ENCODE measurements at places on chromosomes 6 and 20. TPM values are rescaled to one million over a fixed set of nuclear protein-coding genes. Genes with fewer than 3 reads are reported as not detected.

Gene FRK
- total RNA-seq: 0.78 TPM

DNA sequence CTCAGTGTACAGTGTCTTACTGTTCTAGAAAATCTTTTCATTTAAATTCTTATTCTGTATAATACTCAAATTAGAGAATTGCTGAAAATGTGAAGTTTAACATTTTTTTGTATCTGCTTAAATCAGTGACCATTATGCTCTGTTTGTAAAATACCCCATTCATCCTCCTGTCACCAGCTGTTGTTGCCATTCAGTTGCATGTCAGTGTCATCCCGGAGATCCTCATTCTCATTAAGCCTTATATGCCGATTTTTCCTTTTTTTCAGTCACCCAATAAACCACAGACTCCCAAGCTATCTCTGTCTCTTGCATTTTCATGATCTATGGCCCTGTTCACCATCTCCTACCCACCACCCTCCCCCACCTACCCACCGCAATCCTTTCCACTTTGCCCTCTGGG is 20.4 kb downstream of the GTF2H5 start:
- H3K4me1 ChIP-seq: no peaks in the 10 kb centered on the region
- no peaks in the 10 kb centered on the region for H3K36me3 ChIP-seq
- H3K27ac ChIP-seq: no peak overlapping the region
- H3K4me3 ChIP-seq: no peak overlapping the region

DNA sequence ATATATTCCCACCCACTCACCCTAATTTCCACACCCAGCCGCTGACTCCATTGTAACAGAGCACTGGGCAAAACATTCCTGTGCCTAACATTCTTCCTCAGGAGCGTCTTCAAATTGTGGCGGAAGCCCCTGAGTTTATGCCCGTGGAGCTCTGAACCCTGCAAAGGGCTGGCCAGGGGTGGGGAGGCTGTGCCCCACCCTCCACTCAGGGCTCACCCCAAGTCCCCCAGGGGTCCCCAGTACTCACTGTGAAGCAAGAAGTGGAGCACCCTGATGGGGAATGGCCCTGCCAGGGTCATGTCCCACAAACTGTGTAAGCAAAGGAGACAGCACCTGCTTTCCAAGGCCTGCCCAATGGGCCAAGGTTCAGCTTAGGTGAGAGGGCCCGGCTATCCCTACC is 303.2 kb downstream of the PREX1 start:
- no peaks in the 10 kb centered on the region for H3K27me3 ChIP-seq
- no peak overlapping the region for H3K27ac ChIP-seq
- H3K4me3 ChIP-seq: no peak overlapping the region
- no peaks in the 10 kb centered on the region for H3K36me3 ChIP-seq
- no peak for DNase-seq

DNA sequence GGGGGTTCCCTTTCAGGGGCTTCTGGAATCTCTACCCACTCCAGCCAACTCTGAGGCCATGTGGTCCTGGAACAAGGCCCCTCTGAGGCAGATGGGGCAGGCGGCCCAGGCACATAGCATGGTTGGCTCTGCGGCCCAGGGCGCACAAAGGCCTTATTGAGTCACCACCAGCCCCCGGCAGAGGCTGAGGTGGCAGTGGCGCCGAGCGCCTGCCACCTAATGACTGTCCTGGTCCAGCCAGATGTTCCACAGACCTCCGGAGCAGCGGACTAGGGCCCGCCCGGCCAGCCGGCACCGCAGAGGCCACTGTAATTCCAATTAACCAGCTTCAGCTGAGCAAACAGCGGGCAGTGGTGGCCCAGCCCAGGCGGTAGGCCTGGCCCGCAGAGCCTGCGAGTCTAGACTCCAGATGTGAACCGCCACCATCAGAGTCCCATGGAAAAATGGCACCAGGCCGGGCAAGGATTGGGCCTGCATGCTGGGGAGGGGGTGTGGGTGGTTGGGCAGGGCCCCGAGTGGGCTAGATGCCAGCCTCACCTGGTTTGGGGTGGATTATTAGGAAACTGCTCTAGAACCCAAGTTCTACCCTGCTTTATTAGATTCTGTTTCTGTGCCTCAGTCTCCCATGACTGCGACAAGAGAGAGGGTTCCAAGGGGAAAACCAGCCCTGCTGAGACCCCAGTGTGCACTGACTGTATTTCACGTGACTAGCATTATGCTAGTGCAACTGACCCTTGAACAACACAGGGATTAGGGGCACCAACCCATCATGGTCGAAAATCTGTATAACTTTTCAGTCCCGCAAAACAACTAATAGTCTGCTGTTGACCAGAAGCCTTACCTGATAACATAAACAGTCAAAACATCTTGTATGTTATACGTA is 34.1 kb upstream of the ID1 start:
- peak; percentile 56 for DNase-seq
- H3K4me3 ChIP-seq: no peak overlapping the region
- peaks cover 35% of the 10 kb centered on the region for H3K4me1 ChIP-seq
- H3K27me3 ChIP-seq: no peaks in the 10 kb centered on the region
- peaks cover 35% of the 10 kb centered on the region for H3K36me3 ChIP-seq
- peak overlapping the region; percentile 94 for H3K27ac ChIP-seq

Data from tibial nerve (tissue), 4 donors.